ENCODE measurements at places on chromosomes 5 and 9. TPM values are rescaled to one million over a fixed set of nuclear protein-coding genes. Genes with fewer than 3 reads are reported as not detected.

DNA sequence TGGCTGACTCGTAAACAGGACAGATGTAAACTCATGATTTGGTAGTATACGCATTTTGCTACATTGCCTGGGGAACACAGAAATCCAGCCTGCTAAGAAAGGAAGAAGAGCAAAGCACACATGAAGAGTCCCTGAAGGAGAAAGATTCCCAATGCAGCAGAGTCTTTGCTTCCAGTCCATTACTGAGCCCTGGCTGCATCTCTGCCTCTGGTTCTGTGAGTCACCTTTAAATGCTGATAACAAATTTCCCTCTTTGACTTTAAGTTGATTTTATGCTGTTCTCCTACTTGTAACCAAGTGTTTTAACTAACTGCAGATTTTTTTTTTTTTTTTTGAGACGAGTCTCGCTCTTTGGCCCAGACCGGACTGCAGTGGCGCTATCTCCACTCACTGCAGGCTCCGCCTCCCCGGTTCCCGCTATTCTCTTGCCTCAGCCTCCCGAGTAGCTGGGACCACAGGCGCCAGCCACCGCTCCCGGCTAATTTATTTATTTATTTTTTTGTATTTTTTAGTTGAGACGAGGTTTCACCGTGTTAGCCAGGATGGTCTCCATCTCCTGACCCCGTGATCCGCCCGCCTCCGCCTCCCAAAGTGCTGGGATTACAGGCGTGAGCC is 8.5 kb upstream of the PRXL2C start:
- no peak for DNase-seq

DNA sequence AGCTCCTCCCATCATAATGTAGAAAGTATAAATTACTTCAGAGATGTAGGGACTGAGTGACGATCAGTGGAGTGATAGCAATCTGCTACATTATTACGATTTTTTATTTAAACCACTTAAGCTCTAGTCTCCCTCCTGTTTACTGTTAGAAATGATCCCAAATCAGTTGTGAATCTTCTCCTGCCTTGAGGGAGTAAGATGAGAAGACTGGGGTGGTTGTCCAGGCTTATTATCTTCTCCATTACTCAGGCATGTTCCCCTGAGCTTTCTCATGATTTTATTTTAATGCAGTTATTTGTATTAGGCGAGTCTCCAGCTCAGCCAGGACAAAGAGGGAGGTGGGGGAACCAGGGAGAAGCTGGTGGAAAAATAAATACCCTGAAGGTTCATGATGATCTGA is 48.2 kb upstream of the CTNNA1 start:
- no peak for DNase-seq

DNA sequence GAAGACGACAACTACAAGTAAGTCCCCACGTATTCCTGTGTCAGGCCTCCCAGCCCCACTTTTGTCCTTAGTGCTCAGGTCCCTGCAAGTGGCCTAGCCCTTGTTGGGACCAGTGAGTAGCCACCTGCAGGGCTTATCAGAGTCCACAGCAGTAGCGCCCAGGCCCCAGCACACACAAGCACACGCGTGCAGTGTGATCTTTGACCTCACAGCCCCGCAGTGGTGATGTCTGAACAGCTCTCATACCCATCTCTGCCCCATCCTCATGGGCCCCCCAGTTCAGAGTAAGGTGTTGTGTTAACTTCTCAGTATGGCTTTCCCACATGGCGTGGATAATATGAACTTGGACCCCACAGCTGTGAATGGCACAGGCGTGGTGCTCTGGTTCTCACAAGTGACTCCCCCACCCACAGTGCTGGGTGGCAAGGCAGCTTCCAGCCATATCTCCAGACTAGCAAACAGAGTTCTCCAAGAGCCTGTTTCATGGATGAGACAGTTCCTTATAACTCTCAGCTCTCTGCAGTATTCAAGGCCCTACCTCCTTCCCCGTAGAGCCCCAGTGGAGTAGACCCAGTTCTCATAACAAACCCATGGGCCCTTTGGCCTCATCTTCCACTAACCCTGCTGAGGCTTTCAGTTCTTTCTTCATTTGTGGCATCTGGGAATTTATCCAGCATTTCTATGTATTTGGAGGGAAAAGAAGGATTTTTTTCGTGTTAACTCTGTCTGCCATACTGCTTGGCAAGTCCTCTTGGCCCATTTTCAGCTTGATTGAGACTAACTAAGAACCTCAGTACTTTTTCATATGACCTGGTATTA is 46.5 kb upstream of the ANGPTL2 start:
- peak; percentile 26 for DNase-seq

GRCh38 chr5:4614088-4614487 is 526.0 kb upstream of the ADAMTS16 start:
- no peak for DNase-seq

DNA sequence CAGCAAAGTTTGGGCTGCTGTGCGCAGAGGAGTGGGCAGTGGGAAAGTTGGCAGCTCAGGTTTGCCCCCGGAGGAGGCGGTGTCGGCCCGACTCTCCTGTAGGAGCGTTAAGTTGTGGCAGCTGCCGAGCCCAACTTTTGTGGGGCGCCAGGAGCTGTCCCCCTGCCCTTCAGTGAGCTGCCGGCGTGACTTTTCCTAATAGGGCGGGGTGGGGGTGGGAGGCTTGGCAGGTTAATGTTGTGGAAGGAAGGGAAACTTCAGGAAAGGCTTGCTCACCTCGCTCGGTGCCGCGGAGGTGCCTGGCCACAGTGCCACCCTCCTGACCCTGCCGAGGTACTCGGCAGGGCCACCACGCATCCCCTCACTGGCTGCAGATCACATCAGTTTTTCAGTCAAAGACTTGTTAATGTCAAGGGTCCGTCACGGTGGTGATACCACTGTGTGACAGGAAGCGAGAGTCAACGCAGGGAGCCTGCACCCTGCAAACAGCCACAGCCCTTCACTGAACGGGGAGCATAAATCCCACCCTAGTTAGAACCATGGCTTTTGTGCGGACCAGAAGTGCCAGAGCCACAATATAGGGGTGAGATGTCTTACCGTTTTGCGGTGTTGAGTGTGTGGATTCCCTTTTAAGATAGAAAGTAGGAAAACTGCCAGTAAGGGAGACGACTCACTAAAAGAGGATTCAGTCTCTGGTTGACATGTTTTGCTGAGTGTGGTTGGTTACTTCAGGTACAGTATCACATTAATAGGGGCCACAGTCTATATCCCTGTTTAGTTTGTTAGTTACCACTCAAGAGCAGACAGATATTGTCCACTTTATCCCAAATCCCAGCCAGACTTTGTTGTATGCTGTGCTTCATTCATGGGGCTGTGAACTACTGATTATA is 796 bp downstream of the LNPEP start:
- peak; percentile 66 for DNase-seq

DNA sequence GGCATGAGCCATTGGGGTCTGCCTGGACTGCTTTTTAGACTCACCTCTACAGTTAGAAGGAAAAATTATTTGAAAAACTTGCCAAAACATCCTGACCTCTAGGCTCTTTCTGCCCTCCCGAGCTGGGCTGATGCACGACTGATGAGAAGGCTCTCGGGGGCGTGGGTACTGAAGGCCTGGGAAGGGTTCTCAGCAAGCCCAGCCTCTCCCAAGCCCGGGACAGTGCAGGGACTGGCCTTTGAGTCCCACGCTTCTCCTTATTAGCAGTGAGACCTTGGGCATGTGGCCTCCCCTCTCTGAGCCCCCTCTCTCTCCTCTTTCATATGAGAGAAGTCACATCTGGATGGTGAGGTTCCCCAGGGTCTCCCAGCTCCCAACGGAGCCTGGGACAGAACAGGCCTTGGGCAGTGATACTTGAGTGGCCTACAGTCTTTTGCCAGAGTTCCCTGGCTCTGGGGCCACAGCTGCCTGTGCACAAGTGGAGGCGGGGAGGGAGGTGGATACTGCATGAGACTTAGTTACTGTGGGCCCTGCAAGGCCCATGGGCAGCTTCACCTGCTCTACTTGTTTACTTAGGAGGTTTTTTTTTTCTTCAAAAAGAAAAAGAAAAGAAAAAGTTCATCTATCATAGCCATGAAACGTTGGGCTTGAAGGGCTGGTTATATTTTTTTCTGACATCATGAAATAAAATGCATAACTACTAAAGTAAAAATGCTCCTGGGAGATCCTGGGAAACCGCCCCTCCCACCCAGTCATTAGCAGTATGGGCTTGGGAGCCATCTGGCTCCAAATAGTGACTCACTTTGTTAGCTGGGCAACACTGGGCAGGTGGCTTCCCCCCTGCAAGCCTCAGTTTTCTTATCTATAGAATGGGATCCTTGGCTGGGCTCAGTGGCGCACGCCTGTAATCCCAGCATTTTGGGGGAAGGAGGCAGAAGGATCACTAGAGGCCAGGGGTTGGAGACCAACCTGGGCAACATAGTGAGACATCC is 139.4 kb downstream of the GAPVD1 start:
- no peak for DNase-seq

- no peak for DNase-seq
These were observed 91.1 kb upstream of the PPP1R26 start for GRCh38 chr9:135388530-135388929.

DNA sequence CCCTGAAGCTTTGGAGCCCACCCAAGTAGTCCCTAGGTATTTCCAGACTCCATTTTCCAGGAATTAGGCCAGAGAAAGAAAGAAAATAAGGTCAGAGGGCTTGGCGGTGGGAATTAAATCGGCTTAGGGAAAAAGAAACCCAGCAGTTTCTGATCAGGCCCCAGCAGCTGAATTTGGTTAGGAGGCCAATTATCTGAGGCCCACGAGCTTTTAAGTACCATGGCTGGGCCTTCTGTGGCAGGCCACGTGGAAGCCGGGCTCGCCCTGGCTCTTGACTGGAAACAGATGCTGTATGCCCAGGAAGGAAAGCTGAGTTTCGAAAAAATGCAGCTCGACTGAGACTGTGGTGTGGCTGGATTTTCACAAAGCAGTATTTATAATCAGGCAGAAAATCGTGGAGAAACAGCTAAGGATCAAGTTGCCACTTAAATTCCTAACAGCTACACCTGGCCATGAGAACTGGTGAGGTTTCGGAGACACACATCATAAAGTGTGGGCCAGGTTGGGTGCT is 75.1 kb upstream of the PANK3 start:
- peak; percentile 55 for DNase-seq

DNA sequence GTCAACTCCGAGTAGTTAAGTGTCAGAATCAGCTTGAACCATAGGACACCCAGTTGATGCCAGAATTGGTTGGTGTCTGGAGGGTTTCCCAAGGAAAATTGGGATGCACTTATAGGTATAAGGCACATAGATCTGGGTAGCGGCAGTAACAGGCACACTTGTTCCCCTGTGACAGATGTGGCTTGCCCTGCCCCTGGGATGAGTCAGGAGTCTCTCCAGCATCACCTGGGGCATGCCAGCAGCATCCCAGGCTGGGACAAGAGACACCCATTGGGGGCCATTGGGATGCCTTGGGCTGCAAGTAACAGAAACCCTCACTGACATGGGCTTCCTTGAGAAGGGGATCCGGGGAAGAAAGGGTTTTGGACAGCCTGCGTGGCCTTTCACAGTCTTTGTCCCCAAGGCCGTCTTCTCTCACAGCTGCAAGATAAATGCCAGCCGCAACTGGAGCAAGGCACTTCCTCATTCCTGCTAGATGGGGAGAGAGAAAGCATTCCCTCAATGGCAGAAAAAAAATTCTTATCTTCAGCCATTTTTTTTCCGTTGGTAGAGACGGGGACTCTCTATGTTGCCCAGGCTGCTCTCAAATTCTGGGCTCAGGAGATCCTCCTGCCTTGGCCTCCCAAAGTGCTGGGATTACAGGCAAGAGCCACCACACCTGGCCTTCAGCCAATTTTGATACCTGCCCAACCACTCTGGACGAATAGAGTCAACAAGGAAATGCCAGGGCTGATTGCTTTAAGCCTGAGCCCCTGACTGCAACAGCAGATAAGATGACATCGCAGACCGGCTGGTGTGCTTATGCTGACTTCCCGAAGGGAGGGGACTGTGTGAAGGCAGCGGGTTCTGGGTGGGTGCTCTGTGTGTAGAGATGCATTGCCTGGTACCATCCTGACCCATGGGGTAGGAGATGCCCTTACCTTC is 13.3 kb upstream of the RNF130 start:
- DNase-seq = no peak

DNA sequence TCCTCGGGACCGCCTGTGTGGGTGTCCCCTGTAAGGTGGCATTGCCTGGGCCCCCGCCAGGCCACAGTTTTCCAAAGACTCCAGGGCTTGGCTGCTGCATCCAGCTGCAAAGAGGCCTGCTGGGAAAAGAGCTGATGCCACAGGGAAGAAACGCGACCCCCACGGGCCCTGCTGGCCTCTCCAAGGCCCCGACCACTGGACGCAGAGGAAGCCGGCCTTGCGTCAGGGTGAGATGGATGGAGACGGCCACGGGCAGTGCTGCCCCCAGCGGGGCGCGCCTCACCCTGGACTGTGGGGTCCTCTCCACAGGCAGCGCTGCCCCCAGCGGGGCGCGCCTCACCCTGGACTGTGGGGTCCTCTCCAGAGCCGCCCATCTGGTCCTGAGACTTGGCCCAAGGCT is 21.3 kb upstream of the SLC6A19 start:
- DNase-seq = no peak

- no peak for DNase-seq
These were observed 243.9 kb upstream of the SLC30A5 start for GRCh38 chr5:68849906-68850305.

- no peak for DNase-seq
These were observed 54.7 kb downstream of the SECISBP2 start for GRCh38 chr9:89372979-89373378.

DNA sequence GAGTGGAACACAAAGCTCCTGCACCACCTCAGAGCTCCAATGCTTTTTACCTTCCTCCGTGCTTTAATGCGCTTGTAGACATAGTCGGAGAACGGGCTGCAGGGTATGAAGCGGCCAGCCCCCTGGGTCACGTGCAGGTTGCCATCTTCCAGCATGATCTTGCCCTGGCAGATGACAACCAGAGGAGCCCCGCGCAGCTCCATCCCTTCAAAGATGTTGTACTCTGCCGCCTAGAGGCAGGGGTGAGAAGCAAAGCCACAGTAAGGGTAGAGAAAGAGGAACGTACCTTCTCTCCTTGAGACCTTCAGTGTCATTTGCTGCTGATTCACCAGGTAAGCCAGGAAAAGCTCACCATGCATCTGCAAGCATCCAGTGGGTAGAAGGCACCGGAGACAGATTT is 112.3 kb downstream of the DPYSL3 start:
- no peak for DNase-seq

GRCh38 chr9:37443566-37443965 is 21.1 kb downstream of the GRHPR start:
- DNase-seq = no peak

- DNase-seq = no peak
These were observed 103.5 kb downstream of the MAMDC2 start for GRCh38 chr9:70147196-70147595.

CLTB gene
- 112 TPM for total RNA-seq

THBS4 gene
- total RNA-seq = 5.1 TPM

NR5A1 gene
- 54.7 TPM for total RNA-seq

ANKRD34B gene
- not detected for total RNA-seq

PCDHGA5 gene
- 9.5 TPM for total RNA-seq

PCA3 gene
- total RNA-seq = not detected

SLC6A3 gene
- total RNA-seq = 0.46 TPM

ABLIM3 gene
- total RNA-seq = 2.1 TPM

MSX2 gene
- total RNA-seq = not detected

MYMK gene
- not detected for total RNA-seq

SYK gene
- 8.6 TPM for total RNA-seq

ACTBL2 gene
- not detected for total RNA-seq
